T-helper 22 cell (primary cell): ENCODE measurements at places on chromosomes 13 and 19.

DNA sequence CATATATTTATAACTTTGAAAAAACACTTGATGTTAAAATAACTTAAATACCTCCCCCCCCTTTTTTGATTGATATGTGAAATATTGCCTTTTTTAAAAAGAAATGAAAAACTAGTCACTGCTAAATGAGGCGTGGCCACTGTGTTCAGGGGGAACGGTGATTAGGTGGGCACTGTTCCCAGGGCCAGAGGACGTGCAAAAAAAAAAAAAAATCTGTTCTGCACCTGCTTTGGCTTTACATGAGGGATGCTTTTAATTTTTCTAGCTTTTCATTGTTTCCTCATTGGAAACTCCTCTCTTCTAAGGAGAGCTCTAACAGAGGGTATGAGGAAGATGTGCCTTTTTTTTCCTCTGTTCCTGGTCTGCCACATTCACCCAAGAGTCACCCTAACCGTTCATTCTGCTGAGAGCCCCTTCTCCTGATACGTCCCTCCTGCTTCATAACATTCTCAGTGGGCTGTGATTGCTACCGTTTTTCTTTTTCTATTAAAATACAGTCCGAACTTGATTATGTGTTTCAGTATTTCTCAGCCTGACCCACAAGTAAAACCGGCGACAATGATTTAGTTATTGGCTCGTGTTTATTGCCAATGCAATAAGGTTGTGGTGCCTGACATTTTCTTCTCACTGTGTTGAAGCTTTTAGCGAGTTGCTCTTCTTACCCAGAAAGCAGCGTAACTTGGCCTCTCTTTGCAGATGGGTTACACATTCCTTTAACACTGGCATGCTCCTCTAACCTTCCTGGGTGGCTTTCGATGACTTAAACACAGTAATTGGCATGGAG is 64.8 kb upstream of the ZNF536 start:
- no peak for DNase-seq

- DNase-seq: peak; percentile 55
Measured at GRCh38 chr19:55640043-55640576, 692 bp upstream of the ZNF580 start.

- DNase-seq: no peak
Measured at GRCh38 chr13:37029617-37030016, 29.0 kb downstream of the EXOSC8 start.

DNA sequence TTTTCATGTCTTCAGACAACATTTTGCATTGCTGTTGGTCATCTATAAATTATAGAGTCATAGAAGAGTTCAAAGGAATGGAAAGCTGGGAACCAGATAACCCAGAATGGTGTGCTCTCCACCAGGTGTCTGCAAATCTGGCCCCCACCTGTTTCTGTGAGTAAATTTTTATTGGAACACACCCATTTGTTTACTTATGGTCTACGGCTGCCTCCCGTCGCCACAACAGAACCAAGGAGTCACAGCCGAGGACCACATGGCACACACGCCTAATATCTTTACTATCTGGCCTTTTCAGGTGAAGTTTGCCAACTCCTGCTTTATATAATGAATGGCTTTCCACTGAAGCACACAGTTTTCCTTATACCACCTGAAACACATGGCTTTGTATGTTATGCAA is 58.2 kb downstream of the EFNB2 start:
- DNase-seq: no peak

GRCh38 chr19:14300303-14300702 is 80.9 kb upstream of the ADGRE5 start:
- DNase-seq: no peak
